ENCODE measurements at places on chromosomes 1 and 21.

DNA sequence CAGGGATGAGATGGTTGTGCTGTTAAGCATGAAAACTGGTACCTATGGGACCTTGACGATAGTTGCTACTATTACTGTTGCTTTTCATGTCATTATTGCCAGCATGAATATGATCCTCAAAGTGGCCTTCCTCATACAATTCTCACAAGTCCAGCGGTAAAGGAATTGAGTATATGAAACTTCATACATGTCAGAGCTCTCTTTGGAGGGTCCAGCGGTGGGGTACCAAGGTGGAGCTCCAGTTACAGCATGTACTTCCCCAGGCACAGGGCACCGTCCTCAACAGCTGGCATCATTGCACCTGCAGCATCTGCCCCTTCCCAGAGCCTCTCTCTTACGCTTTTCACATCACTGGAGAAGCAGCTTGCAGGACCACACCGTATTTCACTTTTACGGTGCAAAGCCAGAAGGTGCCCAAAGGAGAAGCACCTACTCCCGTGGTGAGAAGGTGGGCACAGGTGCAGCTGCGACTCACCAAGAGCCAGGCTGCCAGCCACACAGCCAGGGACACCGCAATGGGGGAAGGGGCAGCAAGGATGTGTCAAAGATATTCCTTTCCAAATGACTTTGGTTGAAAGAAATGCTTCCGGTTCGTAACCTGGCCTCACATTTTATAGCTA, 166.4 kb upstream of the IRF2BP2 start:
- DNase-seq = no peak

DNA sequence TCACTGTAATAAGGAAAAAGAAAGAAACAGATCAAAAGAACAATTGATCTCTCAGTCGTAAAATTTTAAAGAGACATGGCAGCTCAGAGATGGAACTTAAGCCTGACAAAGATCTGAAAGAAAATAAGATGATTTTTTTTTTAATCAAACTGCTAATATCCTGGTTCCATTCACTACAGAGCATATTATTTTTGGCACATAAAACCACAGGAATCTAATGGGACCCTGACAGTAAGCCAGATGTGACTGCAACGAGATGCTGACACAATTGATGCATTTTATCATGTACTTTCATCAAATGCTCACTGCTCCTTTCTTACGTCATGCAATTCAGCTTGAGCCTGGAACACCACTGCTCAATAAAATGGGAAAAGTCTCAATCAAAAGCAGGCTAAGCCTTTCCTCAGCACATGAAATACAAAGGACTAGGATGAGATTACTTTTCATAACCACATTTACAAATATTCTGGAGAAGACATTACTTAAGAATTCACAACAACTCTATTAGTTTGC, 16.6 kb downstream of the GPATCH2 start:
- DNase-seq = no peak

DNA sequence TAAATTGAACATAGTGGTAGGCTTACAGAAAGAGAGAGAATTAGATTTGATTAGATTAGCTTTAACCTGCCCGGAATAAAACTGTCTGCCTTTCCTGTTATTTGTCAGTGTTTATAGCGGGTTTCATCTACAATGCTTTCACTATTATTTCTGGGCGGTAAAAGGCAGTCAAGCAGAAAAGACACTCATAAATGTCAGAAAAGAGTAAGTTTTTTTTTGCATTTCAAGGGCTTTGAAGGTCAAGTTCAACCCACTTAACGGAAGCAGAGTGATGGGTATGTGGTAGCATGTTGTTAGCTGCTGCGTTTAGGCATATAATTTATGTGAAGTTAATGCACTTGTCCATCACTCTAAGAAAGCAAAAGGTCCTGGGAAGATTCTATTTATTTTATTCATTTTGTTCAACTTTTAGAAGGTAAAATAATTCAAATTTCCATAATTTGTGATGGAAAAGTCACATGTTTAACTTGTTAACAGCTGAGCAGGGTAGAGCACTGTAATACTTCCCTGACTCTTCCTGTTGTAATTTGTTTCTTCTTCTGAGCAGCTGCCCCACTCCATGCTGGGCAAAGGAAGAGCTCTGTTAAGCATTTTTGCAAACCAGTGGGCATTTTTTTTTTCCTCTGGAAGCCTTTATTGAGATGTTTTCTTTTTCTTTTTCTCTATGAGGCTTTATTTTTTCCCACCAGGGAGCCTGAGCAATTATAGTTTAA, 220.1 kb downstream of the ST6GALNAC3 start:
- no peak for DNase-seq

GRCh38 chr1:246491551-246492053, 15.5 kb downstream of the SMYD3 start:
- no peak for DNase-seq

DNA sequence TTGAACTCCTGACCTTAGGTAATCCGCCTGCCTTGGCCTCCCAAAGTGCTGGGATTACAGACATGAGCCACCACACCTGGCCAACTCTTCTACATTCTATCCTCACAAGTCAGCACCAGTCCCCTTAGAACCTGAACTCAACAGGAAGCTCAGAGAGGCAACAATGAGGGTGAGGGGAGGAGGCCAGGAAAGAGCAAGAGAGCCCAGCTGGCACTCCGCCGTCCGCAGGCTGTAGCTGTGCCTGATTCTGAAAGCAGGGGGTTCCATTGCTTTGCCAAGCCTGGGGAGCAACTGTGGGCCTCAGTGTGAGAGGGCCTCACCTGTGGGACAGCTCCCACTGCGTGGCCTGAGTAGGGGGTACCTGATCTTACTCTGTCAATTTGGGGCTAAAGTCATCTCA, 18.7 kb downstream of the STK40 start:
- no peak for DNase-seq

GRCh38 chr1:60502506-60502905, 428.9 kb upstream of the C1orf87 start:
- DNase-seq = no peak

DNA sequence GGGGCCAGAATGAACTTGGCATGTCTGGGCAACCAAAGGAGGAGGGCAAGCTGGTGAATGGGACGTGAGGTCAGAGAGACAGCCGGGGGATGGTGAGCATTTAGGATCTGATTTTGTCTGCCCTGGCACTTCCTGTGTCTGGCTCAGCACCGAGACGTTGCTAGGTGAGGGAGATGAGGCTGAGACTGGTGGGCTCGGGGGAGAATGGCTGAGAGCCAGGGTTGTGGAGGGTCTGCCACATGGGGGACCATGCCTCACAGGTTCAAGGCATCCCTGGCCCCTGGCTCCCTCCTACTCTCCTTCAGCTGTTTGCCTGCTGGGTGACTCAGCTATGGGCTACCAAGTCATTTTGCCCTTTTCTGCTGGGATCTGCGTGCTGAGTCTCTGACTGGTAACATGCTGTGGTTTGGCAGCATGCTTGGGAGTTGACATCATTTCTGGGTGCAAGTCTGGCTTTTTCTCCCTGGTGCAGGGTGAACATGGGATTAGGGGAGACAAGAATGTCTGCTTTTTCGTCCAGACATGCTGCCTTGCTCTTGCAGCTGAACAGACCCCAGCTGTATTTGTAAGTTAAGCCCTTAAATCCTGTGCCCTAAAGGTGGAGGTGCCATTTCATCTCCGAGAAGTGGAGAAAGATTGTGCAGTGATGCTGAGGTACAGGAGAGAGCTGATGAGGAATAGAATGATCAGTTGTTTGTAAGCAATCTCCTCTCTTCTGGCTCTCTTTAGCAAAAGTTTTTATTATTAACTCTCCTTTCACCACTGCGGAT, 17.6 kb downstream of the GALNT2 start:
- DNase-seq = peak; percentile 98

DNA sequence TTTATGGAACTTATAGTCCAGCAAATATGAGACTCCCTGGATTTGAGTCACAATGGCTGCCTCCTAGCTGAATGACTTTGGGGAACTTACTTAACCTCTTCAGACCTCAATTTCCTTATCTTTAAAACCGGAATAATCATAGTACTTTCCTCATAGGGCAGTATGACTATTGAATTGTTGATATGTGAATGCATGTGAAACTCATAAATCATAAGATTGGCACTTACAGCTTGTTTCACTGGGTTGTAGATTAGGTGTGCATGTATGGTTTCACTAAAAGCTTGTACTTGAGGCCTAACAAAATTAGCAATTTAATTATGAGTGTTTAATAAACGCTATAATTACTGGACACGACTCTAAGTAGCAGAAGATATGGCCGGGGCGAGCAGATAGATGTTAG, 72.5 kb downstream of the ST6GALNAC5 start:
- no peak for DNase-seq

DNA sequence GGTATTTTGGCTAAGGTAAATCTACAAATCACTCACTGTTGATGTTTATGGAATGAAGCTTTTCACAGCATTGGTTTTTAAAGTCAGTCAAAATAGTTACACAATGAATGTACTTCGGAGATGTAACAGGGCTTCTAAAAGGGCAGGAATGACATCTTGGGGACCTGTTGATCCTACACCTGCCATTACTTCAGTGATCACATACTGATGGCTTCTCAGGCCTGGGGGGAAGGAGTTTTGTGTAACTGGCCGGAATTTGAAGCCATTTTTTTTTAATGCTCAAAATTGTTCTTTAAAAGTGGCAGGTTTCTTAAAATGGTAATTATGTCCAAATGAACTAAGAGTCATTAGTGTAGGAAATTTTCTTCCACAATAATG, 11.2 kb downstream of the RPL5 start:
- no peak for DNase-seq

DNA sequence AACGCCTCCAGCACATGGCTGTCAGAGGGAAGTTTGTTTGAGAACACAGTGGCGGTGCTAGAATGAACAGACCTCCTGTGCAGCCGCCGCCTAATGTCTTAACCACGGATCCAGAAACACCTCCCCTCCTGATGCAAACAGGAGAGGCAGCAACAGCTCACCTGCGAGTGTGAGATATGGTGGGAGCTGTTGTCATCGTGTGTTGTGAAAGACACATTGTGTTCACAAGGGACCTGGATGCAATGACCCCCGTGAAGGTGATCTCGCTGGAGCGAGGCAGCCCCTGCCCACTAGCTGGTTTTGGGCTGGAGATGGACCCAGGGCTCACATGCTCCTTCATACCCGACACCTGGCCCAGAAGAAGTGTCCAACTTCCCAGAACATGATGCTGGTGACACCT, 315.3 kb upstream of the C1orf174 start:
- DNase-seq = no peak

DNA sequence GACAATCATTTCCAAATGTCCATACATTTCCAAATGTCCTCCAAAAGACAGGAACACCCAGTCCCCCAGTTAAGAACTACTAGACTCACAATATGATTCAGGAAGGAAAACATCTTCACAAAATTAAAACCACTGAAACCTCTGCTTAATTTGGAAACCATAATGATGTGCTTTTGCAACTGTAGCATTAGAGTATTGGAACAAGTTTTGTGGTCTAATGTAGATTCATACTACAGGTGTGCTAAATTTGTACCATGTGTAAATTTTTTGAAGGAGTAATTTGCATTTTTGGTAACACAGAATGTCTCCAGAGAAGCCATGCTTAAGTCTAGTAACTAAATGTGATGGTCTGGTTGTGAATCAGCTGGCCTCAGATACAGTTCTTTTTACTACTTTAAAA, 129.6 kb downstream of the DPYD start:
- DNase-seq = no peak

GRCh38 chr1:92957030-92957734, 4.1 kb downstream of the DIPK1A start:
- no peak for DNase-seq

DNA sequence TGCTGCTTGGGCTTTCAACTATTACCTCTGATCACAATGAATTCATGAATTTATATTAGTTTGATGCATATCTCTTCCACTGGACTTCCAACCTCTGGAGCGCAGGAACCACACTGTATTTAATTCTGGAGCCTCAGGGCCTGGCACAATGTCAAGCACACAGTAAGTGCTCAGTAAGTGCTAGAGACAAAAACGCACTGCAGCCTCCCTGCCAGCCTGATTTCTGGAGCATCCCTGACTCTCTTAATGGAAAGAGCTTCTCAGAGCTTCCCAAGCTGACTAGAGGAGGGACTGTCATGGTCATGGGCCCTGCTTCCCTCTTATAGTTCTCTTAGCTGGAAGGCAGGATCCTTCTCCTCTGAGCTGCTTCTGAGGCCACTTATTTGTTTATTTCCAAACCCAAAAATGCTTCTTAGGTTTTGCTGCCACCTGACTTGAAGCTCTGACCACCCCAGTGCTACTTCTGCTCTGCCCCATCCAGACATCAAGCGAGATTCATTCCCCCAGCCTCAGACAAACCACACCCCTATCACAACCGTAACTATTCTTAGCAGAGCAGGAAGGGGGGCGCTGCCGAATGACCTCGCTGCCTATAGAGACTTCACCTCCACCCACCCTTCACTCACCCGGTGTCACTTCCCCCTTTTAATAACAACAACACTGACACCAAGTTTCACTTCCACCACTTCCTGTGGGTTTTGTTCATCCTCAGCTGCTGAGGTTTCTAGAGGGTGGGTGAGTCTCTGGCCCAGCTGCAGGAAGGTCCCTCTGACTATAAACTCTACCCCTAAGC, 33.6 kb downstream of the NUAK2 start:
- DNase-seq = no peak

GRCh38 chr1:157856538-157856937, 14.9 kb upstream of the CD5L start:
- DNase-seq = no peak

GRCh38 chr1:233543338-233544255, 70.3 kb upstream of the KCNK1 start:
- peak; percentile 58 for DNase-seq

- DNase-seq = no peak
Observed at GRCh38 chr1:221727146-221728036, 14.5 kb downstream of the DUSP10 start.

GRCh38 chr1:89350298-89350697, 13.6 kb upstream of the GBP6 start:
- DNase-seq = no peak

GRCh38 chr1:168468042-168468809, 75.6 kb downstream of the XCL2 start:
- no peak for DNase-seq

DNA sequence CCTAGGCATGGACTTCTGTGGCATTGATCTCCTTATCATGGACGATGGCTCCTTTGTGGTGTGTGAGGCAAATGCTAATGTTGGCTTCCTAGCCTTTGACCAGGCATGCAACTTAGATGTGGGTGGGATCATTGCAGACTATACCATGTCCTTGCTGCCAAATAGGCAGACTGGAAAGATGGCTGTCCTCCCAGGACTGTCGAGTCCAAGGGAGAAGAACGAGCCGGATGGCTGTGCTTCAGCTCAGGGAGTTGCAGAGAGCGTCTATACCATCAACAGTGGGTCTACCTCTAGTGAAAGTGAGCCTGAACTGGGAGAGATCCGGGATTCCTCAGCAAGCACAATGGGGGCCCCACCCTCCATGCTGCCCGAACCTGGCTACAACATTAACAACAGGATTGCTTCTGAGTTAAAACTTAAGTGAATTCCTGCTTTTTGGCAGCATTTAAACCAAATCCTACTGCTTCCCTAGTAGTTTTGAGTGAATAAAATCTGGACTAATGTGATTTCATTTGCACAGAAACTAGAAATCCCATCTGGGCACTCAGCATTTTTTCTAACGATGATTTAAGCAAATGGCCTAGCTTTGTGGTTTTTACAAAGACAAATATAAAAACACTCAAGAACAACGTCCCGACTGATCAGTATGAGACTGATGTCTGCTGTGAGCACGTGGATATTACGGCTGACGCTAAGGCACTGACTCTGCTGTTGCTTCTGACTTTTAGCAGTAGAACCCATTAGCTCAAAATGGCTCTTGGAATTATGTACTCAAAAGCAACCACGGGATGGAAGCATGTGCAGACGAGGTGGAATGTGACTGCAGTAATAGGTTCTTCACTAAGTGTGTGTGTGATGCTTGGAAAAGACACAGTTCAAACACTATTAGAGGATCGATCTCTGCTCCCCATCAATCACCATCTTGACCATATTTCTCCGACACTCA, 34.2 kb downstream of the RIMKLA start:
- no peak for DNase-seq

GRCh38 chr1:67921725-67922489, 88.6 kb upstream of the GNG12 start:
- no peak for DNase-seq

Data from amniotic stem cell (primary cell).